ENCODE measurements at places on chromosomes 16 and 17.

DNA sequence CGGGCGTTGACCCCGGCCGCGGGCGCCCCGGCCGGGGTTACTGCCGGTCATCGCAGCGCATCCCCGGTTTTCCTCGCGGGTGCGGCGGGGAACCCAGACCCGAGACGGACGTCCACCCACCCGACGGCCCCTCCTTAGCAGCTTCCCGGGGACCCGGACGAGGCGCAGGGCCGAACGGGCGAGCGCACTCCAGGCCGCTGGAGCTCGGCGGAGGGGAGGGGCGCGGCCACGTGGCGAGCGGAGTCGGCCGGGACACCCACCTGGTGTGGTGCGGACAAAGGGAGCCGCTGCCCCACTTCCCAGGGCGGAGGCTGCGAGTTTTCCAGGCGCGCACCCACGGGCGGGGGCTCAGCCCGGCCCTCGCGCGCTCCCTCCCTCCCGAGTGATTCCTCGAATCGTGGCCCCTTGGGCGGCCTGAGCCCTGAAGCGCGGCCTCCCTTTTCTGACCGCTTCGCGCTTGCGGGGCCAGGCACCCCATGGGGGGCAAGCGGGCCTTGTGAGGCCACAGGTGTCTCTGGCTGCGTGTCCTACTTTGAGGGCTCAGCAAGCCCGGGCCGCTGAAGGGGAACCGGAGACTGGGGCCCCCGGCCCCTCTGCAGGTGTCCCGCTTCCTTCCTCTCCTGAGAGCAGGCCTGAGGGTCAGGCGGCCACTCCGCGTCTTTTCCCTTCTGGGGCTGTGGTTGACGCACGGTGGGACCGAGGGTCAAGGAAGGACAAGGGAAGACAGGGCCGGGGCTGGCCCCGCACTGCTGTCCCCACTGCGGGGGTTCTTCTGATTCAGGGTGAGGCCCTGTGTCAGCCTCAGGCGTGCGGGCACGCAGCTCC, 1.1 kb upstream of the FASN start:
- DNase-seq: no peak

- no peak for DNase-seq
Measured at GRCh38 chr16:50708373-50709060, 15.1 kb downstream of the NOD2 start.

- DNase-seq: no peak
Measured at GRCh38 chr17:77087650-77088454, 52.9 kb upstream of the SEC14L1 start.

DNA sequence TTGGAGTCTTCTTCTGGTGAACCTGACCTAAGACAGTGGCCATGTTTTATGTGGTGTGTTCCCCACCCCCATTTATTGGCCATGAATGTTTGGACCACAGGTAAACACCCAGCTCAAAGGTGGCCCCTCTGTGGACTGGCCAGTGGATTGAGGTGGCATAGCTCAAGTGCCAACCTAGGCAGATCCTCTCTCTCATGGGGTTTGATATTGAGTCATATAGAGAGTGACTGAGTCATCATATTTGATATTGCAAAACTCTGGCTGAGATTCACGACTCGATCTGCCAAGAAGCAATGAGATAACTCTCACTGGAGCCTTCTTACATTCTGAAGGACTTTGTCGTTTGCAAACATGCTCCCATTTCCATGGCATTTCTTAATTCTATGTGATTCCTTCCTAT, 10.5 kb upstream of the TEKT3 start:
- DNase-seq: peak; percentile 63

GRCh38 chr17:16937431-16937830, 34.5 kb downstream of the TNFRSF13B start:
- DNase-seq: no peak

DNA sequence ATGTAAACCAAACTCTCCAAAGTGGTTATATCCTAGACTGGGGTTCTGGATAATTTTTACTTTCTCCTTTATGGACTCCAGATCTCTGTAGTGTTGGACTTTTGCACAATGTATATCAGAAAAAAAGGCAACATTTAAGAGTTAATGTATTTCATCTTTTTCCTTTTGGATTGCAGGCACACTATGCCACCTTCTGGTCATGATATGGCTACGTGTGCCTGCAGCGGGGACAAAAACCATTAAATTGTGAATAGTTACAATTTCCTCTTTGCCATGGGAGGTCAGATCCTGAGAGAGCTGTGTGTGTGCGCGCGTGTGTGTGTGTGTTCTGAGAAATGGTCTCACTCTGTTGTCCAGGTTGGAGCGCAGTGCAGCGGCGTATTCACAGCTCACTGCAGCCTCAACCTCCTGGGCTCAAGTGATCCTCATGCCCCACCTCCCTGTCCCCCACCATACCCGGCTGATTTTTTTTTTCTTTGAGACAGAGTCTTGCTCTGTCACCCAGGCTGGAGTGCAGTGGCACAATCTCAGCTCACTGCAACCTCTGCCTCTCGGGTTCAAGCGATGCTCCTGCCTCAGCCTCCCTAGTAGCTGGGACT, 4.3 kb upstream of the SGF29 start:
- no peak for DNase-seq

DNA sequence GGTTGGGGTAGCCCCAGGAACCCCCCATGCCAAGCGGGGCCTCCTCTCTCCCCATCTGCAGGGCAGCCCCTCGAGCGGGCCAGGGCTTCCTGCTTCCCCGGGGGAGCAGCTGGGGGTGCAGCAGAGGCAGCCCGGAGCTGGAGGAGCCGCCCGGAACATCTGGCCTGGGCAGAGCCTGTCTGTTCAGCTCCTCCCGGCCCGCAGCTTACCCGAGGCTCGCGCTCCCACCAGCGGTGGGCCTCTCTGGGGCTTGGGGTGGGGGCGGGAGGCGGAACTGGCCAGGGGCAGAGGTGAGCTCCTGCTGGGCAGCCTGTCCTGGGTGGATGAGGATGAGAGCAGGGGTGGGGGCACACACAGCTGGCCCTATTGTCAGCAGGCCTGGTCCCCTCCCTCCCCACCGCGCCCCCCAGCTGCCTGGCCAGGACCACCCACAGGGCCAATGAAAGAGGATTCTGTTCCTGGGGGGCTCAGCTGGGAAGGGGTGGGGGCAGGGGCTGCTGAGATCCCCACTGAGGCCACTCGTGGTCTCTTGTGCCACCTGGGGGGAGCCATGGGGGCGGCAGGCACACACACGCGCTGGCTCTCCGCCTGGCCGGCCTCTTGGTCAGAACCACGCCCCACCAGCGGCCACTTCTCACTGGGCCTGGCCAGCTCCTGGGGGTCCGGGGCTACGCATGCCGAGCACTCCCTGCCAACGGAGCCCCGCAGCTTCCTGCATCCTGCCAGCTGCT, 34.7 kb downstream of the BAHCC1 start:
- no peak for DNase-seq

DNA sequence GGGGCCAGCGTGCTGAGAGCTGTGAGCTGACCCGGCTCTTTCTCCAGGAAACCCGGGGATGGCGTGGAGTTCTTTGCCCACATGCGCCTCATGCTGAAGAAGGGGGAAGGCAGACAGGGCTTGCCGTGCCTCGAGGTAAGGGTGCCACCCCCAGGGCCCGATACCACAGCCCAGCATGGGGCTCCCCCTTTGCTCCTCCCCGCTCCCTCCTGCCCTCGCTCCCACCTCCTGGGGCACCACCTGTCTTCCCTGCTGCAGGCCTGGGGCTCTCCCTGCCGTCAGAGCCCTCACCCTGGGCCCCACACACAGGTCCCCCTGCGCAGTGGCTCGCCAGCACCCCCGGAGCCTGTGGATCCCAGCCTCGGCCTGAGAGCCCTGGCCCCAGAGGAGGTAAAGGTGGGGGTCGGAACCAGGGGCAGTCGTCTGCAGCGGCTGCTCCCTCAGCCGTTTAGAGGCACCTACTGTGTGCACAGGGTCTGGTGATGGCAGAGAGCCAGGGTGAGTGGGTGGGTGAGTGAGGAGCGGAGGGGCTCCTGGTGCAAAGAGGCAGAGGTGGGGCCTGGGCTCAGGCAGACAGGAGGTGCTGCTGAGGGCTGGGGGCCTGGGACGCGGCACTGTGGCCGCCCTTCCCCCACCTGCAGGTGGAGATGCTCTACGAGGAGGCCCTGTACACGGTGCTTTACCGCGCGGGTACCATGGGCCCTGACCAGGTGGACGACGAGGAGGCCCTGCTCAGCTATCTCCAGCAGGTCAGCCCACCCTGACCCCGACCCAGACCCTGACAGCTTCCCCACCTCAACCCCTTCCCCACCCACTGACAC, 5.6 kb downstream of the BAIAP3 start:
- DNase-seq: no peak

DNA sequence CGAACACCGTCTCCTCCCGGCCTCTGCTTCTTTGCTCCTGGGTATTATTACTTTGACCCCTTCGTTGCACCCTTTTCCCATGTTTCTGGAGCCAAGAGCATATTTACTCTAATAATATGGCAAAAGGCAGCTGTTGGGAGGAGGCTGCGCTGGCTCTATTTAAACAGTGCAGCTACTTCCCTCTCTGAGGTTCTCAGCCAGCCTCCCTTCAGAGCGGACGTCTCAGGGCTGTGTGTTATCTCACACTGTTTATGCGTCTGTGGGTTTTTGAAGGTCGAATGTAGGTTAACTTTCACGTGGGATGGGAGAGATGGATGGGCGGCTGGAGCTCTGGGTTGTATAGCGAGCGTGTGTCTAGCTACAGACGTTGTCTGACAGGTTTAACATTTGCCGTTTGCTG, 45.3 kb downstream of the COX4I1 start:
- DNase-seq: no peak

DNA sequence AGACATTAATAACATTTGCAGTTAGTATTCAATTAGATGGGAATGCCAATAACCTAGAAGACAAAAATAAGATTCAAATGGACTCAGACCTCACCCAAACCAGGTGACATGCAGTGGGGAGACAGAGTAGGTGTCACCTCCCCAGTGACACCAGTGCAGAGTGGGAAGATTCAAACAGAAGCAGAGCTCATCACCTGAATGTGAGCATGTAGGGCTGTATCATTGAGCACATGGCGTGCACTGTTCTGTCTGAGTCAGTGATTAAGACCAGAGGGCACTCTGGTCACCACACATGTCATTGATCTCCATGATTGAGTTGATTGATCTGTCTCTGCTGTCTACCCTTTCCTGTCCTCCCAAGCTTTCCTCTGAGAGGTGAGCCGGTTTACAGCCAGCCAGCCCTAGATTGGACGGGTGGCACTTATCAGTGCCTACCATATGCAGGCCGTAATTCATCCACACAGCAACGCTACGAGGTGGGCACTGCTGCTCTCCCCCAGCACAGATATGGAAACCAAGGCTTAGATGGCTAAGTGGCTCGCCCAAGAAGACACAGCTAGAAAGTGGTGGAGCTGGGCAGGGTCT, 34.0 kb downstream of the RHBDL3 start:
- DNase-seq: no peak

GRCh38 chr17:41925991-41926590, 4.3 kb upstream of the ODAD4 start:
- DNase-seq: no peak

GRCh38 chr17:63041251-63041650, 75.2 kb downstream of the TANC2 start:
- no peak for DNase-seq

- DNase-seq: no peak
Measured at GRCh38 chr17:55413825-55414489, 7.7 kb downstream of the MMD start.

GRCh38 chr17:60554377-60554788, 28.3 kb upstream of the APPBP2 start:
- peak; percentile 78 for DNase-seq

DNA sequence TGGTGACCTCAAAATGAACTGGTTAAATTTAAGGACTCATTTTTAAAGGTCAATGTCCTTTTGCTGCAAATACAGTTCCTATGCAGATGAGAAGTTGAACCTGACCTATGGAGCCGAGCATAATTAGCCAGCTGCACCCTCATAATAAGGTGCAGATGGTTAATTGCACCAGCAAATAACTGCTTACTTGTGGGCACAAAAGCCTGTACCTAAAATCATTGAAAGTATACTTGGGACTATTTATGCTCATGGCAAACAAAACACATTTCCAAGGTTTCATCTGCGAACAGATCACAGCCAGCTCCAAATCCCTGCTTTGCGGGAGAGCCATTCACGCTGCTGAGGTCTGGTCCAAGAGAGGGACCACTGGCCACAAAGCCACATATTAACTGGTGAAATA, 13.0 kb downstream of the HYDIN start:
- DNase-seq: no peak

DNA sequence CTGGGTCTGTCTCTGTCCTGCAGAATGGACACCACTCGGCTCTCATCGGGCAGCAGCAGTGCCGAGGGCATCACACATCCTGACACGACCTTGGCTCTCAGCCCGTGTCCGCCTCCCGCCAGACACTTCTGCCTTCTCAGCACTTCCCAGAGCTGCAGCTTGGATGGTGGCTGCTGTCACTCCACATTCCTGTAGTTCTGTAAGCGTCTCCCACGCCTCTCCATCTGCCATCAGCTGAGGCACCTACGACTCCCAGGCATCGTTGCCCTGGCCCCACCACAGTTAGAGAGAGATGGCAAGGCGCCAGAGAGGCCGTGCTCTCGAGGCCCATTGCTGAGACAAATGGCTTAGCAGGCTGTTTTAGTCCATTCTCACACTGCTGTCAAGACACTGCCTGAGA, 195.9 kb upstream of the CHMP6 start:
- DNase-seq: no peak

DNA sequence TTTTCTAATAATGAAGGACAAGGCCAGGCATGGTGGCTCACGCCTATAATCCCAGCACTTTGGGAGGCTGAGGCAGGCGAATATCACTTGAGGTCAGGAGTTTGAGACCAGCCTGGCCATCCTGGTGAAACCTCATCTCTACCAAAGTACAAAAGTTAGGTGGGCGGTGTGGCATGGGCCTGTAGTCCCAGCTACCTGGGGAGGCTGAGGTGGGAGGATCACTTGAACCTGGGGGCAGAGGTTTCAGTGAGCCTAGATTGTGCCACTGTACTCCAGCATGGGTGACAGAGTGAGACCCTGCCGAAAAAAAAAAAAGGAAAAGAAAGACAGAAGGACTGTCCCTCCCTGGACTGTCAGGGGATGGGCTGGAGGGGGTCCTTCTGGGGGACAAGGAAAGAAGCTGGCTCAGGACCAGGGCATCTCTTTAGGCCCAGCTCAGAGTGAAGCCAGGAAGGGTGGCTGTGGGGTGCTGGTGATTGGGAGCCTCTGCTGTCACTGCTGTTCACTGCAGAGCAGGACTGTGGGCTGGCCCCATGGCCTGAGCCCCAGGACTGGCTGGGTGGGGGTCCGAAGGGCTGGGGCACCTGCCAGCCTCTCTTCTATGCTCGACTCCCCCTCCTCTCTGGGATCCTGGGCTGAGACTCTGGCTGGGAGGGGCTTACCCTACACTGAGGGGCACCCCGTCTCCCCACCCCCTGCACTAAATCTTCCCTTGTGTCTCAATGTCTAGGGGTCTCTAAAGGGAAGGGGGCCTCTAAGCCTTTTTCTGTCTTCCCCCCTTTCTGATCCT, 909 bp upstream of the ARHGAP23 start:
- DNase-seq: no peak

- no peak for DNase-seq
Measured at GRCh38 chr17:1997927-1998742, 27.0 kb downstream of the RTN4RL1 start.

GRCh38 chr17:74807925-74808324, 31.8 kb upstream of the NAT9 start:
- no peak for DNase-seq
